Kidney glomerular epithelial cell (primary cell): ENCODE measurements at places on chromosomes 5 and 9.

DNA sequence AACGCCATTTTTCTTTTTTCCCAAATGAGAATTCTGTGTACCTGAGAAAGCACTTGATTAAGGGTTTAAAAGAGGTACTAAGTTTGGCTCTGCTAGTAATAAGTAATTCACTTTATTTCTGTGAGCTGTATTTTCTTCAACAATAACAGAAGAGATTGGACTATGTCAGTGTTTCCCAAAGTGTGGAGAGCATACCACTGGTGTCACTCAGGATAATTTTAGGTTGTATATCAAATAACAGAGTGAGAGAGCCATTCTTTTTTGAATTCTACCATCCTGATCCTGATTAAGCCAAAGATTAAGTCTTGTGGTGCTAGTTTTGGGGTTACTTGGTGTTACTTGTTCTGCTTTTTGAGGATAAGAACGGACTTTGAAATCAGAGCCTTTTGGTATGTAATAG lies 142.3 kb upstream of the PPP1R2B start:
- no peak for DNase-seq

DNA sequence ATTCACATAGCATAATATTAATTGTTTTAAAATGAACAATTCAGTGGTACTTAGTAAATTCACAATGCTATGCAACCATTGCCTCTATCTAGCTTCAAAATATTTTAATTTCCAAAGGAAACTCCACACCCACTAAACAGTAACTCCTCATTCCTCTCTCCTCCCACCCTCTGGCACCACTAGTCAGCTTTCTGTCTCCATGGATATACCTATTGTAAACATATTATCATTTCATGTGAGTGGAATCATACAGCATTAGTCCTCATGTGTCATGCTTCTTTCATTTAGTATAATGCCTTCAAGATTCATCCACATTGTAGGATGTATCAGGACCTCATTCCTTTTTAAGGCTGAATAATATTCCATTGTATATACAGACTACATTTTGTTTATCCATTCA lies 48.6 kb downstream of the PHF2 start:
- DNase-seq, result no peak

DNA sequence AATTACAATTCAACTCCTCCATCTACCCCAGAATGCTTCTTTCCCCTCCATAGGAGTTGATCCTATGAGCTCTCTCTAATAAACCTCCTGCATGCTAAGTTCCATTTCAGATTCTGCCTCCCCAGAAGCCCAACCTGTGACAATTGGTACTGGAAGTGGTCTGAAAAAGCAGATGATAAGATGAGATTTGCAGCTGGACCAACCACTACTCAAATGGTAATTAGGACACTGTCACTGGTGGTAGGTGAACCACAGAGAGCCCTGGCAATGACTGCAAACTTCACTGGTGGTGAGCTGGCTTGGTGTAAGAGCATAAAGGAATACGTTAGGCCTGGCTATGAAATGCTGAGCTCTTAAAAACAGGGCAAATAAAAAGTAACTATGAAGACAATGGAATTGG lies 112.6 kb downstream of the ESM1 start:
- DNase-seq, result no peak

- DNase-seq, result no peak
Observed at GRCh38 chr9:36213387-36213786, 22.7 kb downstream of the CLTA start.

GRCh38 chr9:126222363-126222834 lies 104.2 kb upstream of the MVB12B start:
- DNase-seq, result no peak
